ENCODE measurements at places on chromosomes 3 and 15.
A peak's percentile ranks its signal among the peaks of the same experiment; 100 is the strongest.

- no peak for DNase-seq
Observed at GRCh38 chr15:83158393-83158792, 49.2 kb downstream of the HDGFL3 start.

DNA sequence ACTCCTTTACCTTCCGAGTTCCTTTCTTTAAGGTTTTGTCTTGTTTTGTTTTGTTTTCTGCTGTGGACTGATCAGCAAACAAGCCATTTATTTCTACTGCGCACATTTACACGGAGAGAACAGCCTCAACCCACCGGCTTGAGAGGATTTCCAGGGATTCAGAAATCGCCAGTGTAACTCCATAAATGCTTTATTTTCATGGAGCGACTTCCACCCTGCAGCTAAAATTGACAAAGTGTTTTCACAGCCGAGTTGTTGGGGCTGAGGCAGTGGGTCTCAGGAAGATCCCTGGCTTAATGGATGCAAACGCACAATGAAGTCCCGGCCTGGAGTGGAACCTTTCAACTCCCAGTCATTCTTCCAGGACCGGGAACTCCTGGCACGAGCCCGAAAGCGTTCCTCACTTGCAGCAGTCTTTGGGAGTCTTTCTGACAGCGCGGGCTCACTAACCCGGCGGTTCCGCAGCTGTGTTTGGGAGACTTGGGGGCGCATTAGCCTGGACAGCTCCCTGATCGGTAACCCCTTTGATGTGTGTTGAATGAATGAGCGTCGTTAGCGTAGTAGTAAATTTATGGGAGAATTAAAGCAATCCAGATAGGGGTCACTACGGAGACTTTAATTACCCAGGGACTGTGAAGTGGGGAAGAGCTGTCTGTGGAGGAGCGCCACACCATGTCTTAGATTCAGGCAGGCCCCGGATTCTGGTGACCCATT is 785 bp upstream of the MYRIP start:
- no peak for DNase-seq

GRCh38 chr3:117548600-117548999 is 839.0 kb downstream of the TUSC7 start:
- DNase-seq: no peak

GRCh38 chr3:133924041-133924440 is 28.4 kb upstream of the RAB6B start:
- DNase-seq: no peak

- DNase-seq: no peak
Observed at GRCh38 chr3:7607676-7608075, 746.8 kb downstream of the GRM7 start.

- peak; percentile 77 for DNase-seq
Observed at GRCh38 chr15:38696109-38696727, 131.6 kb upstream of the RASGRP1 start.

- DNase-seq: peak; percentile 43
Observed at GRCh38 chr3:70982700-70983140, 600.8 kb downstream of the FOXP1 start.

DNA sequence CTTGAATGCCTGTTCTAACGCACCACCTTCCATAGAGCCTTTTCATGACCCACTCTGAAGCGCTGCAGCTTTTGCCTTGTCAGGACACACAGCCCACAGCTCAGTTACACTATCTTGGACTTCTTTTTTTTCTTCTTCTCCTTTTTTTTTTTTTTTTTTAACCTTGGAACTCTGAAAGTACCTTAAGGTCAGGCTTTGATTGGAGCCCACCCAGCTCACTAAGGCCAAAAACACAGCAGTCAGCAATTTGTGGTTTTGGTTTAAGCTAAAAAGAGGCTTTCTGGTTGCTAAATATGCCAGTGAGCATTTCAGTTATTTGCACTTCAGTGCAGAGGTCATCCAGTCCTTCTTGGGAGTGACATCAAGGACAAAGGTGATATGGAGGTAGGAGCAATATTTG is 1.7 kb downstream of the SLC25A20 start:
- DNase-seq: no peak

- DNase-seq: no peak
Observed at GRCh38 chr3:36800533-36801116, 36.3 kb upstream of the DCLK3 start.

DNA sequence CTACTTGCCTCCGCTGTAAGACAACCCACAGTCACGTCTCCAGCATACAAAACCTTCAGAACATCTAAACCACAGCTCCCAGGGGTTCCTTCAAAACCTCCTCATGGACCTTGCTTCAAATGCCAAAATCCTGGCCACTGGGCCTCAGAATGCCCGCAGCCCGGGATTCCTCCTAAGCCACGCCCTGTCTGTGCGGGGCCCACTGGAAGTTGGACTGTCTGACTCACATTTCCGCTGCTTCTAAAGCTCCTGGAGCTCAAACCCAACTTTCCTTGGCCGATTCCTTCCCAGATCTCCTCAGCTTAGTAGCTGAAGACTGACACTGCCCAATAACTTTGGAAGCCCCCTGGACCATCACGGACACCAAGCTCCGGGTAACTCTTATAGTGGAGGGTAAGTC is 17.9 kb upstream of the OR5H6 start:
- no peak for DNase-seq

DNA sequence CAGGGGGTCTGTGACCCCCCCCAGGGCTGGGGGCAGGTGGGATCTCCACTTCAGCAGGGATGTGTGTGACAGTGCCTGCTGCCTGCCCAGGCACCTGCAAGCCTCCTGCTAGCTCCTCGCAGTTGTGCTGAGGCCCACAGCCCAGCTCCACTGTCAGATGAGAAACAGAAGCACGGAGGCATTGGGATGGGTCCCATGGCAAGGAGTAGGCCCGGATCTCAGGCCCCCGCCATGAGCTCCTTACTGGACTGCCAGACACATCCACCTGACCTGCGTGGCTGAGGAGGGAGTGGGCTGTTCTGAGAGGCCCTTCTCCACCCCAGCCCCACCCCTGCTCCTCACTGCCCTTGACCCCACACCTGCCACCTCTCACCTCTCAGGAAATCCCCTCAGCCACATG is 18.2 kb upstream of the SKOR1 start:
- DNase-seq: no peak

- DNase-seq: no peak
Observed at GRCh38 chr15:63082366-63082765, 39.3 kb upstream of the LACTB start.

- no peak for DNase-seq
Observed at GRCh38 chr15:84873997-84874396, 10.5 kb upstream of the SLC28A1 start.

DNA sequence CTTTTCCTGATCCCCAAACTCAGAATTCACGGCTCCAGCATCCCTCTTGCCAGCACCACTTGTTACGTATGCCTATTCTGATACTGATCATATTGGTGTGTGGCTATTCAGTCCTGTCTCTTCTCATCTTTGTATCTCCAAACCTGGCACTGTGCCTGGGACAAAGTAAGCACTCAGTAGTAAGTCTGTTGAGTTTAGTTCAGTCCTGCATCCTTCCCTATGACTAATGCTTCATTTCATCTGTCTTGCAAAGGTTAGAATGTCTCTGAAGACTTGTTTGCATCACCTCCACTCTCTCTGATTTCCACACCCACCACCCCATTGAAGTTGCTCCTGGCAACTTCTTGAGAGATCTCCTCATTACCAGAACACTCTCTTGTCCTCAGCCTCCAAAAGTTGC is 80.3 kb downstream of the HMG20A start:
- DNase-seq: no peak

DNA sequence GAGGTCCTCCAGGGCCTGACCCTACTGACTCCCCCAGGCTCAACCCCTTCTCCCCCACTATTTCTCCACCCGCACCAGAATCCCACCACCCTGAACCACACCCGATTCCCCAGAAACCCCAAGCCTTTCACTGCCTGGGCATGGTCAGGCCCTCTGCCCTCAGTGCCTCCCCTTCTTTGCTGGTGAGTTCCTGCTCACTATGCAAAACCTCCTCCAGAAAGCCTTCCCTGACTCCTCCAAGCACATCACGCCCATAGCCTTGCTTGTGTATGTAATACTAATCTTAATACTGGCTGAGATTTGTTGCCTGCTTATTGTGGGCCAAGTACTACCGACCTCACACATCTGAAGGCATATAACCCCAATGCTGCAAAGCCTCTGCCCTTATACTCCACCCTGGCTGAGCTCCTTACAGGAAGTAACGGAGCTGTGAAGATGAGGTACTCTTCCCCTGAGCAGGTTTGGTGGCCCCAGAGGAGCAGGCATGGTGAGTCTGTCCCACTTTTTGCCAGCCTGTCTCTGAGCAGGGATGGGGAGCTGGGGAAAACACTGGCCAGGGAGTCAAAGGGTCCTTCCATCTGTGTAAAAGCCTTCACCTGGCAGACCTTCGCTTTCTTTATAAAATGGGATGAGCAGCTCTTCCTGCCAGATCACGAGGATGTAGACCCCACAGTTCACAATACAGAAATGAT is 9.5 kb downstream of the RAB6B start:
- DNase-seq: no peak

DNA sequence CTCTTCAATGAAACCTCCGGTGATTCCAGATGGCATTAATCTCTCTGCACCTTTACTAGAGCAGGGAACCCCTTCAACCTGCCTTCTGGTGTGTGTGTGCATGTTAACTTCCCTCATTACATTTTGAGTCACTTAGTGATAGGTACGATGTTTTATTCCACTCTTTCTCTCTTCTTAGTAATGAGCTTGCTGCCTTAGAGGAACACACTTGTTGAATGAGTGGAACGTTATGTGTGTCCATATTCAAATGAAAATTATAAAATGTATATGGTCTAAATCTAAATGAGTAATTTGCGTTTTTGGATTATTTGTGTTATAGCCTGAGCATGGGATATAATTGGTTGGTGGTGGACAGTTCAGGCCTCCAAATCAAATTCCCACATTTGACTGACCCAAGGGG is 12.1 kb downstream of the MAP2K5 start:
- DNase-seq: no peak

DNA sequence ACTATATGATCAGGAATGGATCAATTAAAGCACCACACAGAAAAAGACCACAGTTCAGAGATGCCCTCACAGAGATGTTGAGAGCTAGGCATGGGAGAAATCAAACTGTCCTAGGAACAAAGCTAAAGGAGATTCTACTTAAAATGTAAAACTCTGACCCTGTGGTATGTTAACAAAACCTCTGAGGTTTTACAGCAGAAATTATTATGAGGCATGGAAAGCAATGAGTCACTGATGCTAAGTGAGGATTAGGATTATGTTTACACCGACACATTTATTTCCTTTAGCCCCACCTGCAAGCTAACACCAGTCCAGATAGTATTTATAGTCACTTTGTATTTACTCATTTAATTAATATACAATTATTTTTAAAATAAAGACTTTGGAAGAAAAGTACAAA is 1242.2 kb downstream of the OTOL1 start:
- DNase-seq: no peak

DNA sequence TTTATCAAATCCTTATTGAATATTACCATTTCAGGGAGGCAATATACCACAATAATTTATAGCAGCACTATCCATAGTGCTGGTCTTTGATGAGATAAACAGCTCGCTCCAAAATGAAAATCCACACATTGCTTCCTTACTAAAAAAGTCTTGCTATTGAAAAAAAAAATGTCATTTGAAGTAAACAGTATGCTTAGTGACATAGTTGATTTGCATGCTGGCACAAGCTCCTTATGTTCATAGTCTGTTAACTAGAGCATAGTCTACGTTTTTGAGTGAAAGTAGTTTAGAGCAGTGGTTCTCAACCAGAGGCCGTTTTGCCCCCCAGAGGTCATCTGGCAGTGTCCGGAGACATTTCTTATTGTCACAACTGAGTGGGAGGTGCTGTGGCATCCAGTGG is 249.4 kb upstream of the PDZRN3 start:
- no peak for DNase-seq

GRCh38 chr3:62405566-62405965 is 32.2 kb upstream of the FEZF2 start:
- no peak for DNase-seq

DNA sequence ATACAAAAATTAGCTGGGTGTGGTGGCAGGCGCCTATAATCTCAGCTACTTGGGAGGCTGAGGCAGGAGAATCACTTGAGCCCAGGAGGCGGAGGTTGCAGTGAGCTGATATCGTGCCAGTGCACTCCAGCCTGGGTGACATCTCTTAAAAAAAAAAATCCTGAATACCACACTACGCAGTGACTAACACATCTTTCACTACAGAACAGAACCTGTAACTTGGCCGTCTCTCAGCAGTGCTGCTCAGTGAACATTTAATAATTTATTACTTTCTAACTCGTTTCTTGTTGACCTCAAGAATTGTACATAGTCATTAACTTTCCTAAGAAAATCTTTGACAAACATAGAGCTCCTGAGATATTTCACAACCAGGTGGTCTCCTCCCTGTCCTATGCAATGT is 3.8 kb downstream of the GREM1 start:
- no peak for DNase-seq

GRCh38 chr15:64443747-64444621 is 16.4 kb upstream of the ZNF609 start:
- DNase-seq: no peak

- no peak for DNase-seq
Observed at GRCh38 chr3:43620831-43621655, 768 bp downstream of the ANO10 start.

GRCh38 chr3:171561596-171562323 is 101.6 kb upstream of the TNIK start:
- no peak for DNase-seq

DNA sequence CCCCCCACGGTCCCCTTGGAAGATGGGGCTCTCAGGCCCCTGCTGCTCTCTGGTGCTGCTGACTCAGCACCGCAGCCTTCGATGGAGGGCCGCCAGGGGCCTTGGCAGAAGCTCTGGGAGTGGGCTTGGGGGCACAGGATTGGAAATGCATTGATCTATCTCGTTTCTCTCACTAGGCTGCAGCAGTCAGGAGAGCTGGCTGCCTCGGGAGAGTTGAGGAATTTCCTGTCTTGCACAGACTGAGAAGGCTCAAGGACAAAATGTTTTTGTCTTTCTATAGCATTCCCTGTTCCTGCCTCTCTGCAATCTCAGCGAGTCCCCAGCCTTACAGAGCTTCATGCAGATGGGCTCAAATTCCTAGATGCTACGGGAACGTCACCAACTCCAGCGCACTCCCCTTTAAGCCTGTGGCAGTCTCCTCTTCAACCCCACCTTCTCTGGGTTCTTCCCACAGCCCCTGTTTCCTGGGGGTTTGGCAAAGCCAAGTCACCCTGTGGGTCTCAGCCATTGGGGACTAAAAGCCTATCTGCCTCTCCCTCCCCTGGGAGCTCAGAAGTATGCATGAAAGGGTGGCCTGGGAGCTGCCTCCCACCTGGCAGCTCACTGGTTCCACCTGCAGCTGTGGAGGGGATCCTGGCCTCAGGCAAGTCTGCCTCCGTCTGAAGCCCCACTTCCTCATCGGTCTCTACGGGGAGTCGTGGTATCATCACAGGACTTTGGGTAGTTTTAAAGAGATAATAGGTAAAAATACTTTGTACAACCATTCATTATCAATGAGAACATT is 127.4 kb upstream of the HACD2 start:
- DNase-seq: no peak

- no peak for DNase-seq
Observed at GRCh38 chr15:70292076-70292760, 194.5 kb upstream of the TLE3 start.

GRCh38 chr3:161231861-161232260 is 10.8 kb downstream of the NMD3 start:
- DNase-seq: no peak

All from stimulated activated CD4-positive, alpha-beta T cell treated with anti-CD3 and anti-CD28 coated beads, Interleukin-1b, Interleukin-23, amount 100 ng/mL, for 48 hours (primary cell).